ENCODE measurements at places on chromosomes 3 and 15.

DNA sequence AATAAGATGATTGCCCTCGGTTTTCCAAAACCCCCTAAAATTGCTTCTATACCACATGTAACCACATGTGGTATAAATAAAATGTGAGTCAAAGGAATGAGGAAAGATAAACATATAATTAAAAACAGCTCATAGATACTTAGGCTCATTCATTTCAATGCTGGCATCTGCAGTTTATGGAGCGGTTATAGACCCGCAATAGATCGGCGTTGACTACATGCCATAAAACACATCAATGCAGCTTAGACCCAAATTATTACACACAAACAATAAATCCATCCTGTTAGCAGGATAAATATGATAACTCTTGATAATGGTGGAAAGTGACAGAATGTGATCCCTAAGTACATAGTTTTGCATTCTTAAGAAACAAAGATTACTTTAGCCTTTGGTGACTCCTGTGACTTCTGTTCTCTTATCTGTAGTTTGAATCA is 143.7 kb downstream of the NR2F2 start:
- DNase-seq = no peak

GRCh38 chr3:22996920-22997571 is 206.1 kb upstream of the UBE2E2 start:
- DNase-seq = no peak

GRCh38 chr15:70204652-70205051 is 106.9 kb upstream of the TLE3 start:
- DNase-seq = no peak

- DNase-seq = no peak
Measured at GRCh38 chr3:116064646-116065045, 380.6 kb downstream of the LSAMP start.

- no peak for DNase-seq
Measured at GRCh38 chr3:40971191-40972168, 227.8 kb upstream of the CTNNB1 start.

- DNase-seq = no peak
Measured at GRCh38 chr3:13159890-13160289, 86.7 kb upstream of the IQSEC1 start.
